ENCODE measurements at places on chromosomes 5 and 9.

DNA sequence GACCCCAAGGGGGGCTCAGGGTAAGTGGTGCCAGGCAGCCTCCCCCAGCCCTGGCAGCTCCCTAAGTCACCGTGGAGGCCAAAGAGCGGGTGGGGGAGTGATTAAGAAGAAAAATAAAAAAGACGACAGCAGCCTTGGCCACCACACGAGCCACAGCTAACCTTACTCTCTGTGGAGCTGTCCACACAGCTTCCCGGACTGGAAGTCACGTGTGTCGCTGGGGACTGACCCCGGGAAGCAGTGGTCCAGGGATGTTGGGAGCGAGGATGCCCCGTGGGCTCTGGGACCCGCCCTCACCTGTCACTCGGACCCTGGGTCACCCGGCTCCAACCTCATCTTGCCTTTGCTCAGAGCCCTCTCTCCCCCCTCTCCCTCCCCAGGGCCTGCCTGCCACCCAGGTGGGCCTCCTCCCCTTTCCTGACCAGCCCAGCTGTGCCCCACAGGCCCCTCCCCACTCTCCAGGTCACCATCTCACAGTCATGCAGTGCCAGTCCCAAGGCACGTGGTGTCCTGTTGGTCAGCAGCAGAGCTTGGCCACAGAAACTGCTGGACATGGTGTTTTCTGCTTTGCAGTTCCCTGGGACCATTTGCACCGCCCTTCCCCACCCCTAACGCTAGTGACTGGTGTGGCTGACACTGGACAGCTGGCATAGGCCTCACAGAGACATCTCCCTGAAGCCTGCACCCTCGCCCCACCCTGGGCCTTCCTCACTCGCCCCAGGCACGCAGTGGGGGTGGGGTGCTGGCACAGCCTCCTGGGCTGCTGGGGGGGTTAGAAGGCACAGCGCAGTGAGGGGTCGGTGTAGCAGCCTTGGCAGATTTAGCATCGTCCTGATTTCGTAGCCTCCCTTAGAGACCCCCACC, 9.8 kb upstream of the EXOC3 start:
- no peak for DNase-seq

DNA sequence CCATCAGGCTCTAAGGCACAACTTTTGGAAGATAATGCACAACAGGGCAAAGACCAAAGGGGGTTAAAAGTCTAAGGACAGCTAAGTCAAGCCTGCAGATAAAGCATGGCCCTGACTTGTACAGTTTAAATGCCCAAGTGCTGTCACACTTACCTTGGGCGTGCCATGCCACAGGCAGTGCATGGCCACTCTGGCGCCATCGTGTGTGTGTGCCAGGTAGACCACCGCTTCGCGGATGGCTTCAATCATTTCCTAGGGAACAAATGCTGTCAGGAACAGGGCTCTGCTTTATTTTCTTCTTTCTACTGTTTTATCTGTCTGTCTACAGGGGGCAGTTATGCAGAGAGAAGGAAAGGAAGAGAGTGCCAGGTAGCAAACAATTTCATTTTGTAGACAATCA, 19.3 kb downstream of the PUM3 start:
- no peak for DNase-seq

- DNase-seq: no peak
These were observed 568.1 kb downstream of the CTNND2 start for GRCh38 chr5:11335881-11336760.

GRCh38 chr5:133756036-133756435, 143.7 kb upstream of the FSTL4 start:
- no peak for DNase-seq

- DNase-seq: no peak
These were observed 56.7 kb downstream of the CDH6 start for GRCh38 chr5:31250201-31250600.

DNA sequence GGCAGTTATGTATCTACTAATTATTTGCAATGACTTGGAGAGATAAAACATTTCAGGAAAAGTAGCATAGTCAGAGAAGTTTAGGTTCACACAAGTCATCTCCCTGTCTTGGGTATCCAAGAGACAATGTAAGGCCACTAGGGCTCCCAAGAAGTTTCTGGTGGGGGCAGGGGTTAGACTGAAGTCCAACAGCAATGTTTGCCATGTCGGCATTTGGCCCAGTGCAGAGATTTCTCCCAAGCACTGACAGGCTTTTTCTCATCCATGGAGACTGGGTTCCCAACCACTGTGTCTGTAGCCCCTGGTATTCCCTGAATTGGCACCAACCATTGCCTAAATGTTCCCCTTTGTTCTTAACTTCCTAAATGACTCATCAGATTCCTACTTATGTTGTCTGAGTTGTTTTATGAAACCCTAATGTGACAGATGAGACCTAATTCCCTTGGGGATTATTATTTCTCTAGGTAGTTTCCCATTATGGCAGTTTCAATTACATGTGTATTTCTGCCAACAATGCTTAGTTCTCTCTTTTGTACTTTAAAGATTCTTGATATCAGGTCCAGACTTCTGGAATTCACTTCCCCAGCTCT, 103.6 kb upstream of the EGFLAM start:
- no peak for DNase-seq

GRCh38 chr9:122138560-122139268, 20.9 kb downstream of the NDUFA8 start:
- no peak for DNase-seq

- no peak for DNase-seq
These were observed 6.8 kb downstream of the RPS14 start for GRCh38 chr5:150442699-150443080.

DNA sequence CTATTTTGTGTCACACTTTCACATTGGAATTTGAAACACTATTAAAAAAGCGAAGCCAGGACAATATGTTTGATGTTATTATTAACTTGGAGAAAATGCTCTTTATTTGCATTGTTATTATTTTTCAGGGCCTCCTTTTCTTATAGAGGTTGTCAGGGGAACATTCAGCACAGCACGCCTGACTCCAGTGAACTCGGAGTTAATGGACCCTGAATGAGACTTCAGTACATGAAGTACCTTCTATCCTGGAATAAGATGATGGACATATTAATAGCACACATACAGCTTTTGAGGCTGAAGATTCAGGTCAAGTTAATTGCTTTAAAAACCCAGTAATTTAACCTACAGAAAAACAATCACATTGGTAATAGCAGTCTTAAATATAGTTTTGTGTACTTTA, 652.9 kb downstream of the SEMA5A start:
- no peak for DNase-seq

- DNase-seq: no peak
These were observed 127.4 kb downstream of the PSAT1 start for GRCh38 chr9:78424299-78424698.

GRCh38 chr9:126219648-126220063, 107.0 kb upstream of the MVB12B start:
- DNase-seq: no peak

DNA sequence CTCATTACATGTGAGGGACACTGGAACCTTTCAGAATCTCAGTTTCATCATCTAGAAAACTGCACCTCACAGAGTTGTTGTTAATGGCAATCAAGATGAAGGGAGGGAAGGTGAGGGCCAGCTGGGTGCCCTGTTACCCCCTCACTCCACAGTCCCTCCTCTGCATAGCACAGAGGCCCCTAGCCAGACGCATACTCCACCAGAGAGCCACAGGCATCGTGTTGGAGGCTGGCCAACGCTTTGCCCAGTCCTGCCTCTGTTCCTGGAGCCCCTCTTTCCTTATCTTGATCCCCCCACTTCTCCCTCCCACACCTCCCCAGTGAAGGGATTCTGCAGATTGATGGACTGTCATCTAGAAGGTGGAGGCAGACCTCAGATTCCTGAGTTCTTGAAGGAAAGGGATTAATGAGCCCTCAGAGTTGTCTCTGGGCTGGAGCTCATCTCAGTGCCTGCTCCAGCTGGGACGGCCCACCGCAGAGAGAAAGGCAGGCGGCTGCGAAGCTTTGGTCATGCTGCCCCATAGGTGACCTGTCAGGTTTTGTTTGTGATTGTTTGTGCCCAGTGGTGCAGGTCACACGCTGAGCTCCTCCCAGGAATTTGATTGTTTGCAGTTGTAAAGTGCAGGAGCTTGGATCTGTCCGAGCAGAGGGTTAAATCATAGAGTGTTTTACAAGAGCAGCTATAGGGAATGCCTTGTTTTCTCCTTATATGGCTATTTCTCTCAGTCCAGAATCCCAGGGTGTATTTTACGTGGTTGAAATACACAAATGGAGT, 487.3 kb downstream of the CCDC171 start:
- no peak for DNase-seq

Measured in D721Med (cell line).